ENCODE measurements at places on chromosomes 4 and X. TPM values are rescaled to one million over a fixed set of nuclear protein-coding genes. Genes with fewer than 3 reads are reported as not detected.
A peak's percentile ranks its signal among the peaks of the same experiment; 100 is the strongest.

SLC10A4 gene
- total RNA-seq = 0.18 TPM

- peaks cover 52% of the 10 kb centered on the region for H3K4me1 ChIP-seq
- H3K27ac ChIP-seq = peak overlapping the region; percentile 77
Measured at GRCh38 chr4:147160908-147161513, 215.3 kb upstream of the TTC29 start.

VGLL1 gene
- not detected for total RNA-seq

- no peak overlapping the region for H3K4me3 ChIP-seq
- peaks cover 25% of the 10 kb centered on the region for H3K4me1 ChIP-seq
- H3K27me3 ChIP-seq = peaks cover 2% of the 10 kb centered on the region
- no peak overlapping the region for H3K27ac ChIP-seq
- no peak for DNase-seq
Measured at GRCh38 chr4:153750197-153750817, 9.5 kb downstream of the RNF175 start.

GRCh38 chr4:158588777-158589176 is 67.1 kb downstream of the RXFP1 start:
- peaks cover 34% of the 10 kb centered on the region for H3K27me3 ChIP-seq
- H3K27ac ChIP-seq = no peak overlapping the region
- H3K36me3 ChIP-seq = peaks cover 4% of the 10 kb centered on the region
- H3K4me3 ChIP-seq = no peak overlapping the region
- H3K4me1 ChIP-seq = no peaks in the 10 kb centered on the region

- H3K36me3 ChIP-seq = peaks cover 14% of the 10 kb centered on the region
- no peak for DNase-seq
- H3K27me3 ChIP-seq = no peaks in the 10 kb centered on the region
- peaks cover 13% of the 10 kb centered on the region for H3K4me1 ChIP-seq
- no peak overlapping the region for H3K27ac ChIP-seq
Measured at GRCh38 chrX:16635596-16635995, 14.4 kb upstream of the S100G start.

Measured in chondrocyte (in vitro differentiated cells).